ENCODE measurements at places on chromosomes 13 and 19.

DNA sequence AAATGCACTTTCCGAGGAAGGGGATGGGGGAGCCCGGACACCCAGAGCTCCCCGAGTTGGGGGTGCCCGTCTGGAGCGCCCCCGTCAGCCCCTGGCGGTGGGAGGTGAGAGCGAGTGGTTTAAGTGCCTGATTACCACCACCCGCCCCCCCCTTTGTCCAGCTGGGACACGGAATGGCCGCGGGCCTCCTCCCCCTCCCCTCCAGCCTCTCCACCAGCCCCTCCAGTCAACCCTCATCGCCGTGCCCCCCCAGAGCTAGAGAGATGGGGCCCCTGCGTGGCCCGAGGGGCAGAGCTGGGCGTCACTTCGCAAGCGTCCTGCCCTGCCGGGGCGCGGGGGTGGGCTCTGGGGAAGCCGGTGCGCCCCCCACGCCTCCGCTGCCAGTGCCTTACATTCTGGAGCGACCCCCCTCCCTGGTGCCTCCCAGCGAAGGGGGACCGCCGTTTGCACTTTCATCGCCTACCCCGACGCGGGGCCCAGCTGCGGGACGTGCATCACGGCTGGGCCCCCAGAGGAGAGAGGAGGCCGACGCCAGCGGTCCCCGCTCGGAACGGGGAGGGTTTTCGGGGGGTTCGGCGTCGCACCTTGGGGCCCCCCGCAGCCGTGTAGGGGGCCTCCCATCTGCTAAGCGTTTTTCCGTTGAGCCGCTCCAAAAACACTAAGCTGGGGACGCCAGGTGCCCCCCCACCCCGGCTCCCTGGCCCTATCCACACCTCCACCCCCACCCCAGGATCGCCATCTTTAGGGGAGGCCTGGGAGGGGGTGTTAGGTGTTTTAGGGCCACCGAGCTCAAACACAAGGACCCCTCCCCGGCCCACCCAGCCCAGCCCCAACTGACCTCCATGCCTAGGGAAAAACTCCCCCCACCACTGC is 16.4 kb downstream of the SMIM24 start:
- no peak for DNase-seq

DNA sequence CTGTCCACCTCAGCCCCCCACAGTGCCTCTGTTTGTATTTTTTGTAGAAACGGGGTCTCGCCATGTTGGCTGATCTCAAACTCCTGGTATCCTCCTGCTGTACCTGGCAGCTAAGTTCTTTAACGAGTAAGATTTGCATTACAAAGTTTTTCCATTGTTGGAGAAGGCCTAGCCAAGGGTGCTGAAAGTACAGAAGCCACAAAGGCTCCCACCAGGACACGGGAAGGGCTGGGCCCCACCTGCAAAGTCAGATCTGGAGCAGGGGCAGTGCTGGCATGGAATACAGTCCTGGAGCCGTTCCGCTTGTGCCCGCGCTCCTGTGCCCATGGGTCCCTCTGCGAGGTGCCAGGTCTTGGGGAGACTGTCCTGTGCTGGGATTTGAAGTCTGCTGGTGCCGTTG is 12.1 kb downstream of the FZR1 start:
- DNase-seq: no peak

- no peak for DNase-seq
Measured at GRCh38 chr19:20558011-20558410, 7.6 kb downstream of the ZNF737 start.

DNA sequence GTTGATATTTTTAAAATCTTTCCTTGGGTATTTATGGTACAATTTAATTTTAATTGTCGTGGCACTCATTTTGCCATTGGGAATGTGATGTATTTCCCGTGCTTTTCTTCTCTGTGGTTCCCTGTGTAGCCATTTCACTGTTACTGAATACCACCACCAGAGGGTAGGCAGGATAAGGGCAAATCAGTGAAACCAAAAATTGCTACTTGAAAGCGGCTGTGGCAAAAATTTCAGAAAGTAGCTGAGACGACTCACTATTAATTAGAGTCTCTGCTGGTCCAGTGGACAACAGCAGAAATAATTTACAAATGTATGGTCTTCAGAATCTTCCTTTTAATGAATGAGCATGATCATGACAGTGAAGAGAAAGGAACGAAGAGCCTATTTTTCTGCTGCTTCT is 34.4 kb upstream of the MIR17HG start:
- no peak for DNase-seq

DNA sequence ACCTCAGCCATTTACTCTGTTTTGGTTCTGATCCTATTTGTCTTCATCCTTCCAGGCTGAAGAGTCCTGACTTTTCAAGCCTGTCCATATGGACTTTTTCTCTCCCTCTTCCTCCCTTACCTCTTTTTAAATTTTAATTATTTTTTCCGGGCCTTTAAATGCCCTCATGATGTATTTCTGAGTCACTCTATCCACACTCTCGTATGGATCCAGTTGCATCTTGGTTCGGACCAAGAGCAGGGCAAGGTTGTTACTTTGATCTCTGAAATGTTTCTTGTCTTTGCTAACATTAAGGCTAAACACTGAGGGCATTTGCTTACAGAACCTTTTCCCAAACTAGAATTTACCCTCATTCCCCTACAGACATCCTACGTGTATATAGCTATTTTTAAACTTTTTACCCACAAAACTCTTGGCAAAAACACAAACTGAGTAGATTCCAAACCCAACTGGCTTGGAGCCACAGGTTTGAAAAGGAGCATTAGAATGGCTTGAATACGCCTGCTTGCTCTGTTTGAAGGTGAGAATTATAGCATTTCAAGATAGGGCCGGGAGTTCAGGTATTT is 47.4 kb upstream of the SERPINE3 start:
- no peak for DNase-seq

DNA sequence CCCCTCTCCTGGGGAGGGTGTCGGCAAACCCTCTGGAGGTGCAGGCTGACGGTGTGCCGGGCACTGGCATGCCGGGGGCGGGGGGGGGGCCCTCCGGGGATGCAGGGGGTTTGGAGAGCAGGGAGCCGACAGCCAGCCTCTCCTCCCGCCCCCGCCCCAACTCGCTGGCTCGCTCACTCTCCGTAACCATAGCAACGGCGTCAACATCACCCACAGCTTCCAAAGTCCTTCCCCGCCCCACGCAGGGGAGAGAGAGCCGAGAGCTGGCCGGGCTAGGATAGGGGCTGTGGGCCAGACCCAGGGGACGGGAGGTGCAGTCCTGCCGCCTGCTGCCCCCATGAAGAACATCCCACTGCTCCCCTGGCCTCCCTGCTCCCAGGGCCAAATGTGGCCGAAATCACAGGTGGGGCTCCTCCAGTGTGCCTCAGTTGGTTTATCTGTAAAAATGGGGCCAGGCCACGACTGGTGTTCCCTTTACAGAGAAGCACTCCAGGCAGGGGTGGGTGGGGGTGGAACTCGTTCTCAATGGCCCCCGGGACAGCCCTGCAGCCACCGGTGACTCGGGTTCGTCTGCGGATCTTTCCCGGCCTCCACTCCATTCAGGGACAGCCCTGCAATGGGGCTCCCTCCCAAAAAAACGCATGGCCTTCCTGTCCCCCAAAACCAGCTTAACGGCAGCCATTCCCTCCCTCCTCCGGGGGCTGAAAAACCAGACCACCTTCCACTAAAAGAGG is 3.2 kb downstream of the KLF16 start:
- DNase-seq: peak; percentile 89

DNA sequence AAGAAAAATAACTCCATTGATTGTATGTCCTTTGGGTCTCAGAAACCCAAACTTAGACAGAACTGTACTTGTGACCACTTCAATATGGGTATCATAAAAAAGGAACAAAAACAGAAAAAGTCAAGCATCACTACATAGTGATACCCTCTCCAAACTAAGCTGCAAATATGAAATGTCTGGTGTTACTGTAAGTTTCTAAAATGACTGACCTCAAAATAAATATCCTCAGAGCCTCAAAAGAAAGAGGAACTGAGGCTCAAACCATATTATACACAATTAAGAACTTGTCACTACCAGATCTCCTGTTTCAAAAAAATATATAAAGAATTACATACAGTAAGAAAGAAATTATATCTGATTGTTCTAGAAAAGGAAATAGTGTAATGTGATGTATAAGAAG is 787.9 kb upstream of the KLHL1 start:
- no peak for DNase-seq

DNA sequence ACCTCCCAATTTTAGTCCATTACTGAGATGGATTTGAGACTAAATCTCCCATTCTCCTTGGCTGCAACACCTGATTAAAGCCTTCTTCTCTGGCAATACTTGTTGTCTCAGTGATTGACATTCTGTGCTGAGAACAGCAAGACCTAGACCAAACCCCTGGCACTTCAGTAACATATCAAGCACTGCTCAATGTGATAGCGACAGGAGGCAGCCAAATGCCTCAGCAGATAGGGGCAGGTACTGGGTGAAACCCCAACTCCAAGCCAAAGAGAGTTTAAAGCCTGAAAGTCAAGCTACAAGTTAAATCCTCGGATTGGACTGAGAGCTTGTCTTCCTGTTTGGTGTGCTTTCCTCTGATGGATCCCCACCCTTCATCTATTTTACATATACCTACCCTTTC is 52.7 kb downstream of the STARD13 start:
- DNase-seq: no peak

- DNase-seq: no peak
Measured at GRCh38 chr13:43908156-43909126, 28.7 kb downstream of the LACC1 start.

- no peak for DNase-seq
Measured at GRCh38 chr13:48576448-48577010, 43.6 kb upstream of the RCBTB2 start.

GRCh38 chr19:1516395-1516753 is 3.6 kb upstream of the ADAMTSL5 start:
- DNase-seq: no peak

DNA sequence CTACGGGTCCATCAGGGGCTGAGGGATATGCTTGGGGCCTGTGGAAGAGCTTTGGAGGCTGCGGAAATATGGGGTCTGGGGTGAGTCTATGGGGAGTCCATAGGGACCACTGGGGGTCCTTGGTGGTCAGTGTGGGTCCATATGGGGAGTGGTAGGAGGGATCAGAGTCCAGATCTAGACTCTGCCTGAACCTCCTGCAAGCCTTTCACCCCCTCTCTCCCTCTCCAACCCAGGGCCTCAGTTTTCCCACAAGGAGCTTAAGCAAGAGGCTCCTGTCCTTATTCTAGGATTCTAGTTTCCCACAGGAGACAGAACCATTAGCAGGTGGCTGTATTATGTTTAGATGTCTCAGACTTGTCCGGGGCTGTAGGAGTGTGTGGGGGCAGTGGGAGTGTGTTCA is 161.9 kb upstream of the TSHZ3 start:
- no peak for DNase-seq

- no peak for DNase-seq
Measured at GRCh38 chr19:3108775-3109174, 14.6 kb downstream of the GNA11 start.

DNA sequence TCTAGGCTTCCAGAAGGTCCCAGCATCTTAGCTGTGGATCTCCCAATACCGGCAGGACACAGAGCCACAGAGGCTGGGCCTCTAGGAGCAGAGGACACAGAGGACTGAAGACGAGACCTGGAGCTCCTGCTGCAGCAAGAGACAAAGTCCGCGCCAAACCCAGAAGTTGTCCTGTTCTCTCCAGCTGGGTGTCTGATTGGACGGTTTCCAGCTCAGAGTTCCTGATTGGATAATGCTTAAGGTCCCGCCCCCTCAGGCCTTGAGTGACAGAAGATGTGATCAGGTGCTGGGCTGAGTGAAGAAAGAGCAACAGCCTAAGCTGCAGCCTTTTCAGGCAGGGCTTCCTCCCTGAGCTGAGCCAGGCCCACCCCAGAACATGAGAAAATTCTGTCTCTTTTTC is 59.9 kb upstream of the ZNF85 start:
- DNase-seq: no peak

DNA sequence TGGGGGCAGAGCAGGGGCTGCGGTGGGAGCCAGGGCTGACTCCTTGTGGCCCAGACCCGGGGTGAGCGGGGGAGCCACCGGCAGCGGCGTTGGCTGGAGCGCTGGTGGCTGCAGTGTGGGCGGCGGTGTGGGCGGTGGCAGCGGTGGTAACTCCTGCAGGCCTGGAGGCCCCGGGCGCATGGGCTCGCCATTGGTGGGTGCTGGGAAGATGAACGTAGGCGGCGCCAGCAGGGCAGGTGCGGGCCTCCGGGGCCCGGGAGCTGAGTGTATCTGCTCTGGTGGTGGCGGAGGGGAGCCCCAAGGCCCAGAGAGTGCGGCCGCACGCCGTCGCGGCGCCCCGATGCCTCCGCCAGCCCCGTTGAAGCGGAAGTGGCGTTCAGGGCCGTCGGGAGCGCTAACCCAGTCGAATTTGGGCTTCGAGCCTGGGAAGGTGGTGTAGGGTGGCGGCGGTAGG is 2.0 kb downstream of the GGN start:
- peak; percentile 36 for DNase-seq

DNA sequence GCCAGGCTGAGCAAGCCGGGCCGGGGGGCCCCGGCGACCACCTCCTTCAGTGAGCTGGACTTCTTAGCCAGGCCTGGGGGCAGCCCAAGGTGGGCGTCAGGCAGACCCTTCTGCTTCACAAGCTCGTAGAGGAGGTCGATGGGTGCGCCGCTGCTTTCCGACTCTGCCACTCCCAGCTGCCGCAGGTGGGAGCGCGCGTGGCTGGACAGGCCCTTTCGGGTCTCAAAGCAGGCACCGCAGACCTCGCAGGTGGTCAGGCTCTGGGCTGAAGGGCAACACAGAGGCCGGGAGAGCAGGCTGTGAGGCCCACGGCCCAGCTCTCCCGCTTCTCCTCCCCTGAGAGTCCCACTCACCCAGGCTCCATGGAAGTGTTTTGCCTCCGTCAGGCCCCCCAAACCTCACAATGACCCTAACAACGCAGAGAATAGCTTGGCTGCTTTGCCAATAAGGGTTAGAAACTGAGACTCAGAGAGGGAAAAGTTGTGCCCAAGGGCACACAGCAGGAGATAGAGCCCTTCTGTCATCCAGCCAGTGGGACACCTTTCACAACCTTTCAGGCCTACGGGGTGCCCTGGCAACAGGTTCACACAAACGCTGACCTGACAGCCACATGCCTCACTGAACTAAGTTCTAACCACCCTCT is 11.2 kb upstream of the AKAP8L start:
- no peak for DNase-seq

DNA sequence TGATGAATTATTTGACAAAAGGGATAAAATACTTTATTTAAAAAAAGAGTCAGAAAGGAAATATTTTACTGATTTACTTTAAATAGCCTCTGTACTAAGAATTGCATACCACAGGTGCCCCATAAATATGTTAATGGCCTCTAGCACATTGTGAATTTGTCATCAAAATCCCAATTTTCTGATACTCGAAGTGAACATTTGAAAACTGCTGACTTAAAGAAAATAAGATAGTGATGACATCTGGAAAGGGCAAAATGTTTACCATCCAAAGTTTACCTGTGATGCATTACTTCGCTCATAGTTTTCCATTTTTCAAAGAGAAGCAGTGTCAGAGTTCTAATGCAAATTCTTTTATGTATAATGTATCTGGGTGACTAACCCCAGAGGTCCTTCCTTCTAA is 455.4 kb downstream of the KLF5 start:
- no peak for DNase-seq

Data from right hindlimb (tissue), 1 donor.